Hematopoietic multipotent progenitor cell (in vitro differentiated cells): ENCODE measurements at places on chromosomes 2 and 18.

DNA sequence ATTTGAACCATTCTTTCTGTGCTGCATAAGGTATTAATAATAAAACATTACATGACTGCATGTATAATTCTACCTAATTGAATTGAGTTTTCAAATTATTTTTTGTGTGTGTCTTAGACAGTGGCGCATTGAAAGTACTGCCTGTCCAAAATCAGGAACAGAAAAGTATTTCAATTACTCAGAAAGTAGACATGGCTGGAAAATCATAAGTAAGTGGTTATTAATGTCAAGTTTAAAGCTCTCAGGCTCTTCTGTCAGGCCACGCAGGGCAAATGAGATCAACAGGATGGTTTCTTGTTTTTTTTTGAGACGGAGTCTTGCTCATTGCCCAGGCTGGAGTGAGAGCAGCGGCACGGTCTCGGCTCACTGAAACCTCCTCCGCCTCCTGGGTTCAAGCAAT, 32.4 kb upstream of the DARS1 start:
- no peak for DNase-seq

DNA sequence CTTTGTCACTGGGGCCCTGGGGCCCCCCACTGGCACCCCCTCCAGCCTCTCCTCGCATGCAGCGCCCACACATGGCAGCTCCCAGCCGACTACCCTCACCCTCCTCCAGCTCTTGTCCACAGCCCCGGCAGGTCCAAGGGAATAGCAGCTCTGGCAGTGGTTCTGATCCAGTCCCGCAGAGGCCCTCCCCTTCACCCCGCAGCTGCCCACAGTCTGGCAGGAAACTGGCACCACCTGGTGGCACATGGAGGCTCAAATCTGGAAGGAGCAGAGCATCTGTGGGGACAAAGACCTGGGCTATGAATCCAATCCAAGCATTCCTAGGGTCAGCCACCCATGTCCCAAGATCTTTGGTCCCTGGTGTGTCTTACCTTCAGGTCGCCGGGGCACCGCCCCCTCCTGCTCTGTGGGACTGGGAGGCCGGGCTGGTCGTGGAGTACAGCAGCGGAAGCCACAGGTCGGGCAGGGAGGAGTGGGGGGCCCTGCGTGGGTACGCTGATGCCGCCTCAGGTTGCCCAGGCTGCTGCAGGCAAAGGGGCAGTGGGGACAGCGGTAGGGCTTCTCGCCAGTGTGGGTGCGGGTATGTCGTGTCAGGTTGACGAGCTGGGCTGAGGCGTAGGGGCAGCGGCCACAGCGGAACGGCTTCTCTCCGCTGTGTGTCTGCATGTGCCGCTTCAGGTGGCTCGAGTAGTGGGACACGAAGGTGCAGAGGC, 2.3 kb downstream of the ZNF513 start:
- peak; percentile 23 for DNase-seq

DNA sequence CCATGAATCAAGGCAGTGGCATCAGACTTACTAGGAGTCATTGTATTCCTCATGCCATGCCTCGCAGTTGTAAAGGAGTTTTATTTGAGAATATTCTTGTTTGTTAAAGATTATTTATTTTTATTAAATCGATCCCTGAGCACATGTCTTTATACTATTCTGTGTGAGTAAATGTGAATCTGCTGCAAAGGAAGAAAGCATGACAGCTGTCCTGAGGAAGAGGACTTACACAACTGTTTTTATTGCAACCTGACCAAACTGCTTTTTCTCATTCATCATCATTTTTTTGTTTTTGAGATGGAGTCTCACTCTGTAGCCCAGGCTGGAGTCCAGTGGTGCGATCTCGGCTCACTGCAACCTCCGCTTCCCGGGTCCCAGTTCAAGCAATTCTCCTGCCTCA, 34.1 kb downstream of the INO80D start:
- no peak for DNase-seq

- no peak for DNase-seq
These were observed 9.0 kb upstream of the CWC22 start for GRCh38 chr2:180015951-180016709.

DNA sequence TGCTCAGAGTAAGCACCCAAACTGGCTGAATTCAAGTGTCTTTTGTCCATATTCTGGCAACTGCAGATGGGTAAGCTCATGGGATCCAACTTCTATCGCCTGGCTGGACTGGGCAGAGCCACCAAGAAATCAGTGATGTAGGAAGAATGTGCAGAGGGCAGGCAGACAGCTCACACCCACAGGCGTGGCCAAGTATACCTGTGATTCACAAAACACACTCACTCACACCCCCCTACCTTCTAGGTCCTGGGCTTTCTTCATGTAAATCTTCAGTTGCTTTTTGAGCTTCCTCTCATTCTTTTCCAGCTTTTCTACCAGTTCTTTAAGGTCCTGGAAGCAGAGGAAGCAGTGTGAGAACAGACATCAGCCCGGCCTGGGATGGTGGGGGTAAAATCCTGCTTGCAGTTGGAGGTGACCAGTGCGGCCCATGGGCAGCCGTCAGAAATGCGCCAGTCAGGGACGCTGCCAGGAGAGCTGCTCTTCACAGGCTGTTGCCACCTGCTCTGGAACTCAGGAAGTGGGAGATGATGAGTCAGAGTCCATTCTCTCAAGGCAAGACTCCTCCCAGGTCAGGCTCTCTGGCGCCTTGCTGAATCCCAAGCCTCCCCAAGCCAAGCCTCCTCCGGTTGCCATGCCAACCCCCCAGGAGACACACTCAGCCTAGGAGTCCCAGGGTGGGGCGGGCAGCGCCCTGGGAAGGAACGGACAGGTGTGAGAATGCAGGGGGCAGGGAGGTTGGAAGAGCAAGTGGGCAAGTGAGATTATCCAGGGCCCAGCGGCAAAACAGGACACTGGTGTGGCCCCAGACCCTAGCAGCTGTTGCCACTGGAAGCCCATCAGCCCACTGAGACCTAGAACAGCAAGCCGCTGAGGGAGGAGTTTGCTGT, 36.2 kb upstream of the ACAA2 start:
- DNase-seq: no peak

DNA sequence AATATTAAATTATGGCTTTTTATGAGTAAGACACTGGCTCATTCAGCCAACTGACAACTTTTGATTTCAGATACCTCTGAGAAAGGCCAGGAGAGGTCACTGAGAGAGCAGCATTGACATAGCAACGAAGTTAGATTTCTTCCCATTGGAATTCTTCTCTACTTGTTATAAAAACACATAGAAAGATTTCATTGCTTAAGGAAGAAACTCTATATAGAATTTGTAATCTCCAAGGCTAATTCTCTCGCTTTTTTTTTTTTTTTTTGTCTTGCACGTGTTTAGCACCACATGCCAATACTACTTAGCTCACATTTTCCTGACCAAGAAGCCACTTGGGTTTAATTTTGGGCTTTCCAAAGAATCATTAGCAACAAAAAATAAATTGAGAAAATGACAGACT, 233.7 kb downstream of the CALCRL start:
- DNase-seq: no peak

GRCh38 chr2:230643576-230644291, 68.9 kb upstream of the CAB39 start:
- DNase-seq: no peak

- DNase-seq: no peak
These were observed 410.0 kb upstream of the TNP1 start for GRCh38 chr2:217269701-217270484.

DNA sequence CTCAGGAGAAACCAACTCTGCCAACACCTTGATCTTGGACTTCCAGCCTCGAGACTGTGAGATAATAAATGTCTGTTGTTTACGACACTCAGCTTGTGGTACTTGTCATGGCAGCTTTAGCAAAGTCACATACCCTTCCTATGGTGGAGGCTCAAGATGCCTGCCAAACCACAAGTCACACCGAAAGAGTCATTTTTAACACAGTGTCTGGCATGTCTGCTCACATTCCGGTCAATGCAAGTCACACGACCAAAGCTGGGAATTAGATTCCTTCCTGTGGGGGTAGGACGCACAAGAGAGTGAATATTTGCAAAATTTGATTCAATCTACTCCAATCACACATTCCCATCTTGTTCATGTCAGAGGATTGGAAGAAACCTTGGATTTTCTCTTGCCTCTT, 24.6 kb downstream of the KCNE4 start:
- DNase-seq: no peak

DNA sequence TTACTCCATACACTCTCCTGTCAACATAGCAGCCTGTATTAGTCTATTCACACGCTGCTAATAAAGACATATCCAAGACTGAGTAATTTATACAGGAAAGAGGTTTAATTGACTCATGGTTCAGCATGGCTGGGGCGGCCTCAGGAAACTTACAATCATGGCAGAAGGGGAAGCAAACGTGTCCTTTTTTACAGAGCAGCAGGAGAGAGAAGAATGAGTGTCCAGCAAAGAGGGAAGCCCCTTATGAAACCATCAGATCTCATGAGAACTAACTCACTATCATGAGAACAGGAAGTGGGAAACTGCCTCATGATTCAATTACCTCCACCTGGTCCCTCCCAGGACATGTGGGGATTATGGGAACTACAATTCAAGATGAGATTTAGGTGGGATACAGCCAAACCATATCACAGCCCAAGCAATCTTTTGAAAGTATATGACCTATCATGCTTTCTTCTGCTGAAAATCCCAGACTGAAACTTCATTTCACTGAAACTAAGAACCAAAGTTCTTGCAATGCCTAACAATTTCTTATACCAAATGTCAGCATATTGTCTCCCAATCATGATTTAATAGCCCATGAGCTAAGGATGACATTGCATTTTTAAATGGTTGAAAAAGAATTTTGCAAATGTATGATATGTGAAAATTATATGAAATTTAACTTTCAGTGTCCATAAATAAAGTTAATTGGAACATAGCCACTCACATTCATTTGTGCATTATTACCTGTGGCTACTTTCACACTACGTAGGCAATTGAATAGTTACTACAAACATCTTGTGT, 686.8 kb upstream of the ZEB2 start:
- DNase-seq: no peak

GRCh38 chr18:26342646-26343045, 116.4 kb downstream of the TAF4B start:
- DNase-seq: no peak

DNA sequence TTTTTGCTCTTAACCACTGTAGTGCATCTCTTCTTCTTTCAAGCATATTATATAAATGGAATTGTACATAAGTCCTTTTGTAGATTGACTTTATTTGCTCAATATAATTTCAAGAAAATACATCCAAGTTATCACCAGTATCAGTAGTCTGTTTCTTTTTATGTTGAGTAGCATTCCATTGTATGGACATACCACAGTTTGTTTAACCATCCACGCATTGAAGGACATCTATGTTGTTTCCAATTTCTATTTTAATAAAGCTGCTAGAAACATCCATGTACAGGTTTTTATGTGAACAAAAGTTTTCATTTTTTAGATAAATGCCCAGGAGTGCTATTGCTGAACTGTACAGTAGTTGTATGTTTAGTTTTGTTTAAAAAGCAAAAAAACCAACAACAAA, 387.5 kb upstream of the SOX11 start:
- no peak for DNase-seq

DNA sequence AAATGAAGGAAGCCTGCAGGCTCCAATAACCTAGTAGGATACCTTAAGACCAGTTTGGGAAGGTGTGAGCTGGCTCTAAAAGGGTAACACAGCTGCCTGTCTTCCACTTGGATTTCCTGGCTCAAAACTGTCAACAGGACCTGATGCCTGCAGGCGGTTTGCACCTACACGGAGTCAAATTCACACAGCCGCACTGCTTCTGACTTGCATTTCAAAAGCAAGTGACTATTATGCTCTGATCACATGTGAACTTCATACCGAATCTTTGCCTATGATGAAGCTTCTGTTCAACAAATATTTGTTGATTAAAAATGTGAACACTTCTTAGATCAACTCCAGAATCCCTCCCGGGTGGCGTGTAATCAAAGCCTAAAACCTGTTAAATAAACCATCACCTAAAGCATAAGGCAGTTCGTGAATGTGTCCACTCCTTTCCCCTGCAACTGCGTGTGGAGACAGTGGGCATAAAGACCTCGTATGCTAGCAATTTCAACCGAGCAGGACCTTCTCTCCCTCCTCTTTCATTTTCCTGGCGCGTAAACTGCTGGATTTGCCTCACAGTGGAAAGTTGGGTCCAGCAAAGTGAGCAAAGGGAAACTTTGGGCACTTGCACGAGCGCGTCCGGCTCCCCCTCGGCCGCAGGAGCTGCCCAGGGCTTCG, 784 bp downstream of the CRACDL start:
- DNase-seq: no peak

DNA sequence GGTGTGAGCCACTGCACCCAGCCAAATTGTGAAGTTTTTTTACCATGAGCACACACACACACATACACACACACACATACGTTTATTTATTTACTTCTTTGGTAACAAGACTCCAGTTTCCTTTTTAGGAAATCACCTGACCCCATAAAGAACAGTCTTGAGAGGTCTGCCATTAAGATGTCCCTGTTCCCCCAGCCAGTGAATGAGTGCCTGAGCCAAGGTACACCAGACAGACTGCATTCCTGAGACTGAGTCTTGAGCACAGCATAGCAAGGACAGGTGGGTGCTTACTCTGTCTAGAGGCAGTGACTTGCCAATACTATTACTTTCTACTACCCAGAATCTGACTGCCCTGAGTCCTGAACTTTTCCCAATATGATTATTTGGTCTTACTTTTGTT, 167.2 kb upstream of the SATB2 start:
- no peak for DNase-seq

GRCh38 chr2:39141334-39142271, 20.8 kb upstream of the SOS1 start:
- no peak for DNase-seq

DNA sequence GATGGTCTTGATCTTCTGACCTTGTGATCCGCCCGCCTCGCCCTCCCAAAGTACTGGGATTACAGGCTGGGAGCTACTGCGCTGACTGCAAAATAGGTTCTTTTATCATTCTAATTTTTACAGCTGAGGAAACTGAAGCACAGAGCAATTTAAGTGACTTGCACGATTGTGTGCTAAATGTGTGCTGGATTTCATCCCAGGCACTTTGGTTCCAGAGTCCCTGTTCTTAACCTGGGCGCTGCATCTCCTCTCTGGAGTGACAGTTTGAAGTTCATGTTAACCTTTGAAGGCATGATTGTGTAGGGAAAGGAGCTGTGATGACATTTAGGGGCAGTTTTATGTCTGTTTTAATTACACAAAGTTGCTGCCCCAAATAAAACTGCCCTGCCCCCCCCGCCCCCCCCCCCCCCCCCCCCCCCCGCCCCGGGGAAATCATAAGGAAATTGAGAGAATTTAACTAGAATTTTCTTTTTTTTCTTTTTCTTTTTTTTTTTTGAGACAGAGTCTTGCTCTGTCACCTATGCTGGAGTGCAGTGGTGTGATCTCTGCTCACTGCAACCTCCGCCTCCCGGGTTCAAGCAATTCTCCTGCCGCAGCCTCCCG, 5.6 kb downstream of the ACSL3 start:
- no peak for DNase-seq

- peak; percentile 64 for DNase-seq
These were observed 5.5 kb downstream of the TMBIM1 start for GRCh38 chr2:218286570-218287459.
